SJSA1 (cell line): ENCODE measurements at places on chromosomes 5 and 9. TPM values are rescaled to one million over a fixed set of nuclear protein-coding genes. Genes with fewer than 3 reads are reported as not detected.
A peak's percentile ranks its signal among the peaks of the same experiment; 100 is the strongest.

DNA sequence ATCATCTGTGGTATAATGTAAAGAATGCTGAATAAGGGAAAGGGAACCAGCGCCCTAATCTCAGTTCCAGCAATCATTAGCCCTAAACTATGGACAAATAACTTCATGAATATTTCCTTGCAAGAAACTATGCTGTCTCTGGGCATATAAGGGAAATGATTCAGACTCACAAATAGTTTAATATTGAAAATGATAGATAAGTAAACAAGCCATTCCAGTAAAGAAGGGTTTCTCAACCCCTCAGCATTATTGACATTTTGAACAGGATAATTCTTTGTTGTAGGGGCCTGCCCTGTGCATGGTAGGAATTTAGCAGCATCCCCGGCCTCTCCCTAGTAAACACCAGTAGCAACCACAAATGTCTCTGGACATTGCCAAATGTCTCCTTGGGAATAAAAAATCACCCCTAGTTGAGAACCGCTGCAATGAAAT lies 23.8 kb downstream of the C5 start:
- H3K36me3 ChIP-seq: no peaks in the 10 kb centered on the region
- H3K4me1 ChIP-seq: no peaks in the 10 kb centered on the region
- H3K27me3 ChIP-seq: no peaks in the 10 kb centered on the region
- H3K4me3 ChIP-seq: no peak overlapping the region
- no peak for DNase-seq
- no peak overlapping the region for H3K27ac ChIP-seq

- peaks cover 5% of the 10 kb centered on the region; the same call in 1 of the 2 replicates for H3K27me3 ChIP-seq
- H3K4me1 ChIP-seq: peaks cover 18% of the 10 kb centered on the region
- H3K4me3 ChIP-seq: no peak overlapping the region
- no peaks in the 10 kb centered on the region for H3K36me3 ChIP-seq
These were observed 100.2 kb upstream of the FSTL4 start for GRCh38 chr5:133712562-133712961.

GRCh38 chr9:128169925-128170324 lies 9.9 kb downstream of the BBLN start:
- H3K36me3 ChIP-seq: peaks cover 59% of the 10 kb centered on the region
- no peak overlapping the region for H3K4me3 ChIP-seq
- H3K27me3 ChIP-seq: no peaks in the 10 kb centered on the region
- H3K27ac ChIP-seq: no peak overlapping the region
- H3K4me1 ChIP-seq: peaks cover 3% of the 10 kb centered on the region

GRCh38 chr5:65811885-65812284 lies 89.9 kb downstream of the NLN start:
- H3K4me3 ChIP-seq: no peak overlapping the region
- peaks cover 59% of the 10 kb centered on the region for H3K4me1 ChIP-seq
- peaks cover 23% of the 10 kb centered on the region for H3K36me3 ChIP-seq
- H3K27me3 ChIP-seq: no peaks in the 10 kb centered on the region

DNA sequence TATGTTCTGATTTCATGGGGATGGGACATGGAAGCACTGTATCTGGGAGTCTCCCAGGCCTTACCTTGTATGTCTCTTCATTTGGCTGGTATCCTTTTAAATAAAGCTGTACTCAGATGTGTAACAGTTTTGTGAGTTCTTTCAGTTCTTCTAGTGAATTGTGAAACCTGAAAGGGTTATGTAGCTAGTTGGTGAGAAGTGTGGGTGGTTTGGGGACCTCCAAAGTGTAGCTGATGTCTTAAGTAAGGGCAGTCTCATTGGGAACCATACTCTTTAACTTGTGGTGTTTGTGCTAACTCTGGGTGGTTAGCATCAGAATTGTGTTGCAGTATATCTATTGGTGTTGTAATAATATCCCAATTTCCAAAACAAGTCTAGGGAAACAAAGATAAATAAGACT lies 166.9 kb upstream of the CCNH start:
- H3K36me3 ChIP-seq: no peaks in the 10 kb centered on the region
- DNase-seq: no peak
- H3K4me3 ChIP-seq: no peak overlapping the region
- H3K27me3 ChIP-seq: no peaks in the 10 kb centered on the region
- H3K4me1 ChIP-seq: no peaks in the 10 kb centered on the region

GRCh38 chr5:39228596-39228995 lies 9.2 kb upstream of the FYB1 start:
- no peak overlapping the region for H3K27ac ChIP-seq
- H3K4me3 ChIP-seq: no peak overlapping the region
- no peaks in the 10 kb centered on the region for H3K27me3 ChIP-seq
- peaks cover 10% of the 10 kb centered on the region; the same call in 1 of the 2 replicates for H3K4me1 ChIP-seq
- no peak for DNase-seq
- no peaks in the 10 kb centered on the region for H3K36me3 ChIP-seq

DNA sequence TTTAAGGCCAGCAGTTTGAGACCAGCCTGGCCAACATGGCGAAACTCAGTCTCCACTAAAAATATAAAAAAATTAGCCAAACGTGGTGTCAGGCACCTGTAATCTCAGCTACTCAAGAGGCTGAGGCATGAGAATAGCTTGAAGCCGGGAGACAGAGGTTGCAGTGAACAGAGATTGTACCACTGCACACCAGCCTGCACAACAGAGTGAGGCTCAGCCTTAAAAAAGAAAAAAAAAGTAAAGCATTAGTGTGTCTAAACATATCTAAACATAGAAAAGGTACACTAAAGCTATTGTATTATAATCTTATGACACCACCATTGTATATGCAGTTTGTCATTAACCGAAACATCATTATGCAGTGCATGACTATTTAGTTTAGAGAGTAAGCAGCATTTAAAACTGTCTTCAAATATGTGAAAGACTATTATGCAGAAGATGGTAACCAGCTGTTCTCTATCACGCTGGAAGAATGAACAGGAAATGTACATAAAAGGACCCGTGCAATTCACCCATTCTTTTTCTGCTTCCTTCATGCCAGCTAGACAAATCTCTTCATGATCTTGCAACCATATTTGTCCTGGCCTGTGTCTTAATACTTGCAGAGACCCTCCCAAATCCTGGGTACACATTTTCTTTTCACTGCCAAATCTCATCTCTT lies 58.6 kb downstream of the ITGA1 start:
- H3K4me1 ChIP-seq: peaks cover 29% of the 10 kb centered on the region
- DNase-seq: no peak

- no peaks in the 10 kb centered on the region for H3K27me3 ChIP-seq
- no peak overlapping the region for H3K4me3 ChIP-seq
- H3K27ac ChIP-seq: no peak overlapping the region
These were observed 30.3 kb downstream of the ZNF608 start for GRCh38 chr5:124716169-124716568.

DNA sequence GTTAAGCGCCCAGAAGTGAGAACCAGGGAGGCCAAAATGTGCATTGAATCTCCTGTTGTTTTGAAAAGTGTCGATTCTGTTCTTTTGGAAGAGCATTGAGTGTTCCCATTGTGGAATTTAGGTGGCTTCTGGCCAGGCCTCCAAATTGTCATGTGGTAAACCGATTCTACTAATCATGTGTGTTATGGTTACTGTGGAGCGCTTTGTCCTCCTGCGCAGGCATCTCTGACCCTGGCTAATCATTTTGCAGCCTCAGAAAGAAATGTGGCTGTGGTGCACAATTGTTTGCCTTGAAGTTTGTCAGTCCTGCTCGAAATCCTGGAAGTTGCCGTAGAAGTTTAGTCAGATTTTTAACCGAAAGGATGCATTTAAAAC lies 121.3 kb downstream of the RASGRF2 start:
- no peak overlapping the region for H3K27ac ChIP-seq
- H3K36me3 ChIP-seq: peaks cover 6% of the 10 kb centered on the region; the same call in 1 of the 2 replicates
- H3K27me3 ChIP-seq: no peaks in the 10 kb centered on the region
- no peak overlapping the region for H3K4me3 ChIP-seq
- no peak for DNase-seq

DNA sequence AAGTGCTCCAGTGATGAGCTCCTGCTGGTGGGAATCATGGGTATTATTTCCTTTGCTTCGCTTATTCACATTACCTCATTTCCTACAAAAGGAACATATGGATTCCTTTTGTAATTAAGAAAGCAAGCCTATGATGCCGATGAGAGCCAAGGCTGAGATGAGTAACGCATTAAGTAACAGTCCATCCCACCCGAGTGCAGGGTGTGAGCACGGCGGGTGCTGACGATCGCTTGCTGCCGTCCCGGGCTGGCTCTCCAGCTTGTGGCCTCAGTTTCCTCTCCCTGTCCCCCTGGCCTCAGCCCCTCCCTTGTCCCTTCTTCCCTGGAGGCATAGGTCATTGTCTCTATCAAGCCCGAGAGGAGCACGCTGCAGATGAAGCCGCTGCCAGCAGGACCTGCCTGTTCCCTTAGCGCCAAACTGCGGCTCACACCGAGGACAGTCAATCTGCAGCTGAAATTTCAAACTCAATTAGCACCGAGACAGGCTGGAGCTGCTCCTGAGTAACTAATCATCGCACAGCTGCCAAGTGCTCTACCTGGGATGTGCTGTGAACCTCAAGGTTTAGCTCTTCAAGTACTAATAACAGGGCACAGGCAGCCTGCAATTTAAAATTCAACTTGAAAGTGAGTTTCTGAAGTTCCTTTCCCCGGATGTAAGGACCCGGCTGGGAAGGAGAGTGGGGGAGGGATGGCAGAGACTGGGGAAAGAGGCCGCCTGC lies 115.2 kb upstream of the RAPGEF1 start:
- no peaks in the 10 kb centered on the region for H3K27me3 ChIP-seq
- H3K27ac ChIP-seq: no peak overlapping the region
- no peaks in the 10 kb centered on the region for H3K4me1 ChIP-seq

DNA sequence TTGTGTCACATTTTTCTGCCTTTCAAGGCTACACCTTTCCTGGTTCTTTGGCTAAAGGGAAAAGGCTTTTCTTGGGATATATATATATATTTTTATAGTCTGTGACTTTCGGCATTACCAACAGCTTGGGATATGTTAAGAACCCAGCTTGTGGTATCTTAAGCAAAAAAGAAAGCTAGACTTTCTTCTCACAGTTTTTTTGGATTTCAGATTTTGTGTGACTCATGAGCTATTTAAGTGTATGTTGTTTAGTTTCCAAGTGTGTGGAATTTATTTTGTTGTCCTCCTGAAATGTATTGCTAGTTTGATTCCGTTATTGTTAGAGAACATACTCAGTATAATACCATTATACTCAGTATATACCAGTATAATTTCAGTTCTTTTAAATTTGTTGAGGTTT lies 64.8 kb downstream of the ERCC6L2 start:
- H3K27ac ChIP-seq: peak overlapping the region; percentile 73
- no peaks in the 10 kb centered on the region for H3K27me3 ChIP-seq
- peak; percentile 50 for DNase-seq
- peaks cover 12% of the 10 kb centered on the region for H3K4me1 ChIP-seq
- no peak overlapping the region for H3K4me3 ChIP-seq
- H3K36me3 ChIP-seq: peaks cover 54% of the 10 kb centered on the region

KIF27 gene
- total RNA-seq: 0.34 and 1.2 TPM in 2 replicates

B4GALT7 gene
- 37.9 and 53.0 TPM in 2 replicates for total RNA-seq

KCNIP1 gene
- total RNA-seq: 2.2 and 3.1 TPM in 2 replicates

ANKRD18B gene
- total RNA-seq: not detected in 2 replicates

LPAR1 gene
- 8.0 and 21.7 TPM in 2 replicates for total RNA-seq

SPATA31C1 gene
- not detected in 2 replicates for total RNA-seq

NOL8 gene
- total RNA-seq: 16.3 and 25.1 TPM in 2 replicates

TAS2R1 gene
- total RNA-seq: not detected in 2 replicates

ZNF454 gene
- not detected in 2 replicates for total RNA-seq
